ENCODE measurements at places on chromosomes 7 and 10. TPM values are rescaled to one million over a fixed set of nuclear protein-coding genes. Genes with fewer than 3 reads are reported as not detected.

- no peak for DNase-seq
Measured at GRCh38 chr7:107233-107632, 85.1 kb upstream of the FAM20C start.

- no peak for DNase-seq
Measured at GRCh38 chr7:39810710-39811109, 139.3 kb upstream of the CDK13 start.

DNA sequence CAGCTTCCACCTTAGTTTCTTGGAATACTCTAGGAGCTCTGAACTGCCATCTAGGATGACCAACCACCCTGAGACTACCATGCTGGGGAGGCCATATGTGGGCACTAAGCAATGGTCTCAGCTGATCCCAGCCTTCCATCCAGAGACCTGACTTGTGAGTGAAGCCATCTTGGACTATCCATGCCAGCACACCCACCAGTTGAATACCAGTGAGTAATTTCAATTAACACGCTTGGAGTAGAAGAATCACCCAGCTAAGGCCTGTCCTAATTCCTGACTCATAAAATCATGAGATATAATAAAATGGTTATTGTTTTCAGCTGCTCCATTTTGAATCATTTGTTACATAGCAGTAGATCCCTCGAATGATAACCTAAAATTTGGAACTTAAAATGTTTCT, 5.2 kb upstream of the KIF5B start:
- no peak for DNase-seq

The TMEM236 gene
- total RNA-seq = 0.17 TPM

The GPR85 gene
- not detected for total RNA-seq

The SNCG gene
- total RNA-seq = not detected
